ENCODE measurements at places on chromosomes 11 and 22. TPM values are rescaled to one million over a fixed set of nuclear protein-coding genes. Genes with fewer than 3 reads are reported as not detected.

The DYNC2H1 gene
- 4.8 TPM for polyA plus RNA-seq

The PARVG gene
- polyA plus RNA-seq = 5.7 TPM

The CRYBB1 gene
- polyA plus RNA-seq = 1.2 TPM

DNA sequence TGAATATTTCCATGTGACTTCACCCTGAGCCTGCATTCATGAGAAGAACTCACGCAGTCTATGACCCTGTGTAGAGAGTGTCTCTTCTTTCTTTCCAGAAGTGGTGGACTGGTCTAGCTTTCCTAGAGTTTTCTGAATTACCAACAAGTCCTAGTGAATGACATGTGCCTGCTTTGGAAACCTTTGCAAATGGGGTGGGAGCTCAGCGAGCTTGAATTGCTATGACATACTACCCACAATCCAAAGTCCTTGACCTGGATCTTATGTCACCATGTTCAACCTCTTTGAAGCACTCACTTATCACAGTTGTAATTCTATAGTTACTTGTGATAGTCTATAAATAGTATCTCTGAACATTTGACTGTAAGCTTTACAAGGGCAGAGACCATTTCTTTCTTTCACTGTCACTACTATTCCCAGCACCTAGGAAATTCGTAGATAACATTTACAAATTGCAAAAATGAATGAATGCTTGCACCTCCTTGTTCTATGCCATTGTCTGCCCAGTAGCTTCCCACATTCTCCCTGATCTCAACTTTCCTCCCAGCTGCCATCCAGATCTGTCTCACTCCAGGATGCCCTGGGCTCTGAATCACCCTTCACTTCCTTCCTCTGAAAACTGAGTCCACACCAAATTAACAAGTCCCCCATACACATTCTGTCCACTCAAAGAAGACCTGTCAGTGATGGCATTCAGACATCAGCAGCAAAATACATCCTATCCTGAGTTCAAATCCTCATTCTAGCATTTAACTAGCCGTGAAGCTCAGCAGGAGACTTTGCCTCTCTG, 201.9 kb upstream of the SESN3 start:
- H3K36me3 ChIP-seq = no peaks in the 10 kb centered on the region
- H3K4me1 ChIP-seq = no peaks in the 10 kb centered on the region
- H3K4me3 ChIP-seq = no peak overlapping the region
- H3K27me3 ChIP-seq = no peaks in the 10 kb centered on the region

The CD3D gene
- 2.2 TPM for polyA plus RNA-seq

DNA sequence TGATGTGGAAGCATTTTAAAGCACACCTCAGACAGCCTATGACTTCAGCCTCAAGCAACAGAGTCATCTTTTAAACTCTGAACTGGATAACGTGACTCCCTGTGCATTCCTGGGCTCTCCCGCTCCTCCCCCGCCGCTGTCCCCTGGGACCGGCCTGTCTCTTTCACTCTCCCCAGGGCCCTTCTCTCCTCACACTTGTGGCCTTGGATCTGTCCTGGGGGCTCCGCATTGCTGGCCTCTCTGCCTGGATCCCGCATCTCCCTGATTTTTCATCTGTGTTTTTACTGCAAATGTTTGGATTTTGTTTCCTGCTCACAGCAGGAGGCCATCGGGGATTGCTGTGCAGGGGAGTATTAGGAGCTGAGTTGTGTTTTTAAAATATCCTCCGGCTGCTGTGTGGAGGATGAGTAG, 15.4 kb downstream of the C11orf24 start:
- peaks cover 11% of the 10 kb centered on the region for H3K36me3 ChIP-seq
- no peak for DNase-seq
- peaks cover 10% of the 10 kb centered on the region for H3K4me1 ChIP-seq
- no peak overlapping the region for H3K27ac ChIP-seq
- H3K4me3 ChIP-seq = no peak overlapping the region

GRCh38 chr22:48352086-48352911, 1475.4 kb downstream of the BRD1 start:
- no peaks in the 10 kb centered on the region for H3K4me1 ChIP-seq
- peaks cover 59% of the 10 kb centered on the region for H3K27me3 ChIP-seq
- no peak overlapping the region for H3K4me3 ChIP-seq
- H3K27ac ChIP-seq = no peak overlapping the region
- no peaks in the 10 kb centered on the region for H3K36me3 ChIP-seq
- no peak for DNase-seq

GRCh38 chr11:106161775-106162634, 84.5 kb downstream of the AASDHPPT start:
- H3K36me3 ChIP-seq = no peaks in the 10 kb centered on the region
- DNase-seq = no peak
- H3K4me3 ChIP-seq = no peak overlapping the region
- H3K27me3 ChIP-seq = no peaks in the 10 kb centered on the region
- H3K4me1 ChIP-seq = no peaks in the 10 kb centered on the region
- no peak overlapping the region for H3K27ac ChIP-seq

The CDC42EP2 gene
- polyA plus RNA-seq = 13.8 TPM

- peak overlapping the region; percentile 27 for H3K27ac ChIP-seq
- no peak overlapping the region for H3K4me3 ChIP-seq
- peaks cover 10% of the 10 kb centered on the region for H3K4me1 ChIP-seq
These were observed 36.6 kb downstream of the KCNJ1 start for GRCh38 chr11:128830290-128831173.

DNA sequence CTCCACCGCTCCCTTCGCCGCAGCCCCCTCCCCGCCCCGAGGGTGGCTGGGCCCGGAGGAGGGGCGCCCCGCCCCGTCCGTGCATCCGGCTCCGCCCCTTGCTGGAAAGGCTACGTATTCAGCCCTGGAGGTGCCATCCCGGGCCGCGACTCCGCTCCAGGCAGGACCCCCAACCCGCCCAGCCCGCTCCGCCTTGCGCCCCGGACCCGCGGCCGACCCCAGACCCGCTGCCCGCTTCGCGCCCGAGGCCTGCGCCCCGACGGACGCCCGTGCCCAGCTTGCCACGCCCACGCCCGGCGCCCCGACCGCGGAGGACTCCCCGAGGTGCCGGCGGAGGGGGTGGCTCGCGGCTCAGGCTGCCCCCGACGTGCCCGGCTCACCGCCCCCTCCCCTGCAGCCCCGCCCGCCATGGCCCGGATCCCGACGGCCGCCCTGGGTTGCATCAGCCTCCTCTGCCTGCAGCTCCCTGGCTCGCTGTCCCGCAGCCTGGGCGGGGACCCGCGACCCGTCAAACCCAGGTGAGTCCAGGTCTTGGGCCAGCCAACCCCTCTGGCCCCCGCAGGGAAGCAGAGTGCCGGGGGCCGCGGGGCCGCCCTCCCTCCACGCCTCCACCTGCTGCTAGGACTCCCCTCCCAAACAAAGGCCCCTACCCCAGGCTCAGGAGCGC, at the start of gene ADM2:
ADM2 (plus strand) TSS at position 104 of the 667 bp plus-strand sequence; CDS start at position 409, 305 bp downstream.
- H3K27me3 ChIP-seq = peaks cover 73% of the 10 kb centered on the region
- H3K27ac ChIP-seq = peak within 1 kb of the TSS; percentile 68
- H3K4me1 ChIP-seq = peaks cover 46% of the 10 kb centered on the region
- H3K4me3 ChIP-seq = peak within 1 kb of the TSS; percentile 57

GRCh38 chr22:46842606-46843005, 80.2 kb downstream of the TBC1D22A start:
- H3K27ac ChIP-seq = no peak overlapping the region
- no peak overlapping the region for H3K4me3 ChIP-seq
- H3K27me3 ChIP-seq = no peaks in the 10 kb centered on the region

The UPK3A gene
- 0.76 TPM for polyA plus RNA-seq

DNA sequence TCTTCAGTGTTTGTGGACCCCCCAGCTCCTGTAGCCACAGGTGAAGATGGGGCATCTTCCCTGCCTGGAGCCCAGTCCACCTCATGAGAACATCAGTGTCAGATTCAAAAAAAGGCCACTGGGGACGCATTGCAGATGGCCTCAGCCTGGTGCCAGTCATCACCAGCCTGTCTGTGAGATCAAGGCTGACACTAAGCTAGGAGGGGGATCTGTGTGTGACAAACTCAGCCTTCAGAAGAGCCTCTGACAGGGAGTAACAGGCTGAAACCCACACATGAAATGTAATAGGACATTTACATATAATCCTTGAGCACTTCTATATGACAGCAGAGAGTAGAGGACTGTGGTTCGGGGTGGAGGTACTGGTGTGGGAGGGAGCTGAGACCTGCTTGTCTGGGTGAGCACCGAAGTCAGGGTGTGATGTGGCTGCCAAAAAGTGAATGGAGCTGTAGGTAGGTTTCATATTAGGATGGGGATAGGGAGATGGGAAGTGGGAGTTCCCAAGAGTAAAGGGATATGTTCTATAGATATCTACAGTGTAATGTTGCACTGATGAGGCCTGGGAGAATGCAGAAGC, 20.5 kb upstream of the CCDC134 start:
- H3K27me3 ChIP-seq = no peaks in the 10 kb centered on the region
- no peaks in the 10 kb centered on the region for H3K4me1 ChIP-seq
- no peaks in the 10 kb centered on the region for H3K36me3 ChIP-seq
- DNase-seq = no peak

DNA sequence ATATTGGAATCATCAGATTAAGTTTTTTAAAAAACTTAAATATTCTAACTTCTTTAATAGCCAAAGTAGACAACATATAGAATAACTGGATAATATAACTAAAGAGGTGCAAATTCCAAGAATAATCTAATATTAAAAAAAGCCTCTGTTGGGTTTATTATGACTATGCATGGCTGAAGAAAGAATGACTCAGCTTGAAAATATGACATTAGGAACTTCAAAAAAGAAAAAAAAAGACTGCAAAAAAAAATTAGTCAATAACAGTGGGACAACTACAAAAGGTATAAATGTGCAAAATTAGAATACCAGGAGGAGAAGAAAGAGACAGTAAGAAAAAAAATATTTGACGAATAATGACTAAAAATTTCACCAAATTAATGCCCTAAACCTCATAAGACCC, 1178.0 kb downstream of the JRKL start:
- H3K4me1 ChIP-seq = no peaks in the 10 kb centered on the region
- H3K27ac ChIP-seq = no peak overlapping the region
- DNase-seq = no peak
- H3K27me3 ChIP-seq = no peaks in the 10 kb centered on the region

DNA sequence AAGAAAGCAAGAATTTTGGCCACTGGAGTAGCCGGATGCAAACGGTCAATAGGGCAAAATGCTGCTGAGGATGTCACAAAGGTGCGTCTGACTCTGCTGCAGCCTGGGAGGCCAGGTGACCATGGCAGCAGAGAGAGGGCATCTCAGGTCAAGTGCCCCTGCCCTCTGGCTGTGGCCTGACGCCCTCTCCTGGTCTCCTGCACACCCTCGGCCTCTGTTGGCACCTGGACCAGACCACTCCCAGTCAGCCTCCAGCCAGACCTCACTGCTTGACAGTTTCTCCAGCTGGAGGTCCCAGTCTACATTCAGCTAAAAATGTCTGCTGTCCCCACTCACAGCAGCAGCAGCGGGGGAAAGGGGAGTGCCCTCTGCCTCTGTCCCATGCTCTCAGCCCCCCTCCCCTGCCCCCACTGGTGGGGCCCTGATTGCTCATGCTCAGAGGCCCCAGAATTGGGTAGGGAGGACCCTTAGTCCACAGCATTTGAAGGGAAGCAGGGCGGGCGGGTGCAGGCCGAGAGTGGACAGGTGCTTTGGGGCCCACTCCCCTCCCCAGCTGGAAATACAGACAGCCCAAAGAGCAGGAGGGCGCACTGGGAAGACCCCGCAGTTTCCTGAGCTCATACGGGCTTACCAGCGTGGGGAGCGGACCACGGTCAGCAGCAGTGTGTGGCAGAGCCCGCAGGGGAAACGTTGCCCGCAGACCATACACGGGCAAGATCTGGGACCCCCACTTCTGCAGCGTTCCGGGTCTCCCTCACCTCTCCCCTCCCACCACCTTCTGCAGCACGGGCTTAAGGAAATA, 1.6 kb upstream of the BRSK2 start:
- no peak for DNase-seq
- peak overlapping the region; percentile 59 for H3K4me3 ChIP-seq
- peaks cover 18% of the 10 kb centered on the region for H3K4me1 ChIP-seq
- H3K27me3 ChIP-seq = peaks cover 13% of the 10 kb centered on the region
- H3K27ac ChIP-seq = no peak overlapping the region

The APOBEC3B gene
- polyA plus RNA-seq = 1.7 TPM

The CNTF gene
- 0.28 TPM for polyA plus RNA-seq

GRCh38 chr22:23225337-23225723, 45.0 kb downstream of the BCR start:
- no peak overlapping the region for H3K4me3 ChIP-seq
- peak overlapping the region; percentile 74 for H3K27ac ChIP-seq
- no peaks in the 10 kb centered on the region for H3K27me3 ChIP-seq

GRCh38 chr11:124934862-124935547, 842 bp downstream of the HEPACAM start:
- H3K4me1 ChIP-seq = no peaks in the 10 kb centered on the region
- H3K27ac ChIP-seq = no peak overlapping the region
- H3K36me3 ChIP-seq = no peaks in the 10 kb centered on the region
- no peak overlapping the region for H3K4me3 ChIP-seq

The TMEM191B gene
- polyA plus RNA-seq = 0.44 TPM

- no peak overlapping the region for H3K27ac ChIP-seq
- H3K4me3 ChIP-seq = no peak overlapping the region
- no peaks in the 10 kb centered on the region for H3K27me3 ChIP-seq
- H3K36me3 ChIP-seq = peaks cover 92% of the 10 kb centered on the region
- H3K4me1 ChIP-seq = peaks cover 21% of the 10 kb centered on the region
- DNase-seq = no peak
These were observed 79.3 kb upstream of the SUSD2 start for GRCh38 chr22:24101966-24102365.

The MADD gene
- polyA plus RNA-seq = 14.2 TPM

- H3K4me1 ChIP-seq = no peaks in the 10 kb centered on the region
- no peaks in the 10 kb centered on the region for H3K36me3 ChIP-seq
- no peaks in the 10 kb centered on the region for H3K27me3 ChIP-seq
- H3K4me3 ChIP-seq = no peak overlapping the region
- no peak for DNase-seq
- no peak overlapping the region for H3K27ac ChIP-seq
These were observed 33.1 kb upstream of the SEPTIN5 start for GRCh38 chr22:19680911-19681862.

DNA sequence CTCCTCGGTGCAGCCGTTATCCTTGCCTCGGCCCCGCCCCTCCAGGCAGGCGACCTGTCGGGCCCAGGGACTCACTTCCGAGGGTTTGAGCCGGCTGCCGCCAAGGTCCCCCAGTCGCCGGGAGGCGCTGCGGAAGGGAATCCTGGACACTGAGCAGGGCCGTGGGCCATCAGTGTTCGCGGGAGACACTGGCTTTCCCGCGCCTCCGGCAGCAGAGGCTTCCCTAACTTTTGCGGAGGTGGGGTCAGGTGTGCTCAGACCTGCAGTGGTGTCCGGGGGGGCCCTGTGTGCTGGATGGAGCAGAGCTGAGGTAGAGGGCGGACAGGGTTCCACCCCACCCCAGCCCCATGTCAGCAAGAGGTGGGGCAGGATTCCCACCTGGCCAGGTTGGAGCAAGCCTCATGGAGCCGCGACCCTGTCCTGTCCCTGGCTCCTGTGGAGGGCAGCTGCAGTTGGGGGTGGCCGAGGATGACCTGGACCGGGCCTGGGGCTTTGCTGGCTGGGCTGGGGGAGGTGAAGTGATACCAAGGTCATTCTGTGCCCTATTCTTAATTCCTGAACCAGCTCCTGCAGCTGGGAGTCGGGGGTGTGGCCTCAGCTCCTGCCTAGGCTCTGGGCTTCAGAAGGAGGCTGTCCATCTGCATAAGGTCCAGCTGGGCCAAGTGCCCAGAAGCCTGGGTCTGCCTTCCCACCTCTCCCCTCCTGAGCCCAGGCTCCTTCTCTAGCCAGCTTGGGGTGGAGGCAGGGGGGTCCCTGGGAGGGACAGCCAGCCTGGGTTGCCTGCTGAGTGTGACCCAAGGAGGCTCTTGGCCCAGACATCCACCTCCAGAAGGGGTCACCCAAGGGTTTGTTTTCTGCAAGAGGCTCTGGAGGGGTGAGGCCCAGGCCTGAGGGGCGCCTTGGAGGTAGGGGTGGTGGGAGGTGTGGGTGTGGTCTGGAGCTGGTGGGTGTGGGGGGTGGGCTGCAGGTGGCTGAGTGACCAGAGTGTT, 8.4 kb downstream of the TSPAN4 start:
- H3K27me3 ChIP-seq = peaks cover 25% of the 10 kb centered on the region
- H3K4me3 ChIP-seq = no peak overlapping the region
- H3K4me1 ChIP-seq = peaks cover 39% of the 10 kb centered on the region
- H3K36me3 ChIP-seq = no peaks in the 10 kb centered on the region
- DNase-seq = no peak

All from stomach (tissue), 19 donors.